Sigmoid colon (tissue), 7 donors: ENCODE measurements at places on chromosomes 7 and 10.
A peak's percentile ranks its signal among the peaks of the same experiment; 100 is the strongest.

DNA sequence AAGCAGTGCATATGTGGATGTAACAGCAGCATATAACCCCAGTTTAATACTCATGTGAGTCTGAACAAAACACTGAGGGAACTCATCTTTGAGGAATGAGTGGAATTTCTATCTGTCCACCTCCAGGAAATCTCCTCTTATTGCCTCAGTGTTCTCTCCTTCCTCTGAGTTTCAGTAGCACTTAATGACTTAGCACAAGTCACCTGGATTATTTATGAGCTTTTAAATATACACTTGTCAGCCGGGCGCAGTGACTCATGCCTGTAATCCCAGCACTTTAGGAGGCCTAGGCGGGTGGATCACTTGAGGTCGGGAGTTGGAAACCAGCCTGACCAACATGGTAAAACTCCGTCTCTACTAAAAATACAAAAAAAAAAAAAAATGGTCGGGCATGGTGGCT, 4.3 kb downstream of the LRRC20 start:
- H3K27me3 ChIP-seq, result no peaks in the 10 kb centered on the region
- H3K27ac ChIP-seq, result peak overlapping the region; percentile 70
- peak; percentile 81 for DNase-seq
- no peak overlapping the region for H3K4me3 ChIP-seq

DNA sequence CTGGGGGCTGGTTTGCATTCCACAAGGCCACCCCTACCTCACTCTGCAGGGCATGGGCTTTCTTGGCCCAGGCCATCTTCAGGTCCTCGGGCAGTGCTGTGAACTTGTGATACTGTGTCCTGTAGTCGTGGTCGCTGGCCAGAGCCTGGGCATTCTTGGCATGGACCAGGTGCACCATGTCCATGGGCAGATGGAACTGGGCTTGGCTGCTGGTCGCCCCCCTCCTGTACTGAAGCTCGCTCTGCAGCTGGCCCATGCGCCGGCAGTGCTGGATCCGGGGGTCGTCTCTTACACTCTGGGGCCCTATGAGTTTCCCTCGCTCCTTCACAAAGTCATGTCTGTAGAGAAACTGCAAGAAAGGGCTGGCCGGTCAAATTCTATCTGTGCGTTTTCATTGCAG, 51.7 kb downstream of the HABP2 start:
- H3K27me3 ChIP-seq, result no peaks in the 10 kb centered on the region
- no peak overlapping the region for H3K4me3 ChIP-seq
- no peaks in the 10 kb centered on the region for H3K4me1 ChIP-seq
- DNase-seq, result no peak
- no peak overlapping the region for H3K27ac ChIP-seq

- H3K4me3 ChIP-seq, result no peak overlapping the region
- H3K27me3 ChIP-seq, result no peaks in the 10 kb centered on the region
- H3K4me1 ChIP-seq, result no peaks in the 10 kb centered on the region
- peak overlapping the region; percentile 12 for H3K27ac ChIP-seq
- no peaks in the 10 kb centered on the region for H3K36me3 ChIP-seq
Observed at GRCh38 chr10:21363731-21364104, 161.8 kb downstream of the SKIDA1 start.

- no peaks in the 10 kb centered on the region for H3K36me3 ChIP-seq
- DNase-seq, result no peak
- H3K4me1 ChIP-seq, result no peaks in the 10 kb centered on the region
Observed at GRCh38 chr7:42805601-42806000, 106.3 kb downstream of the C7orf25 start.

DNA sequence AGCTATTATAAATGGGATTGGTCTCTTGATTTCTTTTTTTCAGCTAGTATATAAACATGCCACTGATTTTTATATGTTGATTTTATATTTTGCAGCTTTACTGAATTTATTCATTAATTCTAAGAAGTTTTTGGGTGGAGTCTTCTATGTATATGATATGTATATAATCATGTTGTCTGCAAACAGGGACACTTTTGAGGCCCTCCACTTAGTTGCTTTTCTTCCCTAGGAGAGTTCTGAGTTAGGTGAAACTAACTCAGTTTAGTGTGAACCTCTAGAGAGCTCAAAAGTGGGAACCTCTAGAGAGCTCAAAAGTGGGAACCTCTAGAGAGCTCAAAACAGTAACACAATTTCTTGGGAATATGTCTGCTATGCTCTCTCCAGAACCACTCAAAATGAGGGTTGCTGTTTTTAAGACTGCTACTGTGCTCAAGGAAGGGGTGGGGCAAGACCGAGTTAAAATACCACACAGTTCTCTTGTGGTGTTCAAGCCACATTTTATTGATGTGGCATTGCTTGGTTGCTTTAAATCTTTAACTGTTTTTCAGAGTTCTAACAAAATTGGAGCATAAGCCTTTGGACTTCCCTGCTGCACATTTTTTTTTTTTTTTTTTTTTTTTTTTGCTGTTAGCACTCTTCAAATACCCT, 13.2 kb downstream of the CCDC7 start:
- H3K4me3 ChIP-seq, result no peak overlapping the region
- H3K4me1 ChIP-seq, result no peaks in the 10 kb centered on the region
- no peak overlapping the region for H3K27ac ChIP-seq
- H3K36me3 ChIP-seq, result no peaks in the 10 kb centered on the region
